Activated CD8-positive, alpha-beta memory T cell treated with anti-CD3 and anti-CD28 coated beads for 48 hours (primary cell): ENCODE measurements at places on chromosomes 4 and X.

- DNase-seq, result no peak
Measured at GRCh38 chrX:71859637-71860036, 51.0 kb upstream of the NHSL2 start.

GRCh38 chrX:101203761-101204351 is 15.7 kb upstream of the DRP2 start:
- DNase-seq, result no peak

GRCh38 chr4:182756161-182756690 is 161.0 kb downstream of the DCTD start:
- no peak for DNase-seq

- DNase-seq, result no peak
Measured at GRCh38 chr4:174928174-174928573, 10.0 kb downstream of the ADAM29 start.

GRCh38 chrX:22969411-22969810 is 30.3 kb upstream of the DDX53 start:
- no peak for DNase-seq

DNA sequence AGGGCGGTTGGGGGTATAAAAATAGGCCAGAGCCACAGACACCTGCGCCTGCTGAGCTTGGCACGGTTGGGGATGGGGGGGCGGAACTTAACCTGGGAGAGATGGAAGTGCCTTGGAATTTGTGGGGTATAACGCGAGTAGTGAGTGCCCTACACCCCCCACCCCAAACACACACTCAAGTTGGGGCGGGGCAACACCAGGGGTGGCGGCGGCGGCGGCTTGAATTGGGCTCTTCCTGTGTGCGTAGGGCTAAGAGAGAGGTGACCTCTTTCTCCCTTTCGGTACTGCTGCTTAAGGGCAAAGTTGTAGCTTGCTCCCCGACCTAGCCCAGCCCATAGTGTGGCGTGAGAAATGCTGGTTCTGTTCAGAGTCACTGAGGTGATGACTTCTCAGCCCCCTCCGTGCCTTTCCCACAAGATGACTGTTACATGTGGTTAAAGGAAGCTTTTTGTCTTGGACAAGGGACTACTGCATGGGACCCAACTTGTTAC is 839 bp downstream of the STK26 start:
- peak; percentile 29 for DNase-seq

DNA sequence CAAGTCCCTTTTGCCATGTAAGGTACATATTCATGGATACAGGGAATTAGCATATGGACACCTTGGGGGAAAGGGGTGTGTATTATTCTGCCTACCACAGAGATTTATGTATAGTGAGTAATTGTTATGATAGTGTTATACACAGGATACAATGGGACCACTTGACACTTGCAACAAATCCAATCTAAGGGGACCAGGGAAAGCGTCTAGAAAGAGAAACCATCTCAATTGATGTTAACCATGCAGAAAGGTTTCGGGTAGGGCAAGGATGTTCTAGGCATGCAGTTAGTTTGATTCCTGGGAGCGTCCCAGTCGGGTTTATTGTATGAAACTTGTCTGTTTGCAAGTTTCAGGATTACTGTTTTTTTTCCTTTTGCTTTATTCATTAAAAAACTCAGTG is 34.2 kb downstream of the MMRN1 start:
- DNase-seq, result no peak

DNA sequence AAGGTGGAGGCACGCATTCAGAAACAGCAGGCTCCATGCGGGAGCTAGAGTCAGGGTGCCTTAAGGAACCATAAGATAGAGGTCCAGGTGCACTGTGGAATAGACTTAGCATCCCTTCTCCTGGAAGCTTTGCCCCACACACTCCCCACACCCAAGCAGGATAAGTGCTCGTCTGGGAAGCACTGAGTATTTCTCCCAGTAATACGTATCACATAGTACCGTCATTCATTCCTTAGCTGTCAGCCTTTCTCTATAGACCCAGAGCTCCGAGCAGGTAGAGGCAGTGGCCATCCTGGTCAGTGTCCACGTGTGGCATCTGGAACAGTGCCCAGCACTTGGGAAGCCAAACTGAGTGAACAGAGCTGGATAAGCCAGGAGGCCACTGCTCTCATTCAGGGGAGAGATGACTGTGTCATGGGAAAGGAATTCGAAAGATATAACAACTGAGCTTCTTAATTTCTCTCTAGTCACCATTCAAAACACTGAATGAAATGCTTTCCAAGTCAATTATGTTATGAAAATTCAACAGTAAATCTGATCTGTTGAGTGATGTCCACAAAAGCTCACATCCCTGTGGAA is 9.9 kb downstream of the APBB2 start:
- DNase-seq, result no peak

GRCh38 chr4:145012841-145013240 is 85.2 kb downstream of the ANAPC10 start:
- DNase-seq, result no peak

DNA sequence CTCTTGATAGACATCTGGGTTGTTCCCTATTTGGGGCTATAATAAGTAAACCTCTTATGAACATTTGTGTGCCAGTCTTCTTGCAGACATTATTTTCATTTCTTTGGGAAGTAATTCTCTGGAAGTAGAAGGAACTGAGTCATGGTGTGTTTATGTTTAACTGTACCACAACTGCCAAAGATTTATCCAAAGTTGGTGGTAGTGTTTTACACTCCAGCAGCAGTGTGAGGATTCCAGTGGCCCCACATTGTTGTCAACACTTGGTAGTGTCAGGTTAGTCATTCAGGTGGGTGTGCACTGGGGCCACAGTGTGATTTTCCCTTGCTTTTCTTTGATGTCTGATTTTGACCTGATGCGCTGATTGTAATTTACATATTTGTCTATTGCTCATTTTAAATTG is 5.0 kb upstream of the UVSSA start:
- DNase-seq, result no peak

DNA sequence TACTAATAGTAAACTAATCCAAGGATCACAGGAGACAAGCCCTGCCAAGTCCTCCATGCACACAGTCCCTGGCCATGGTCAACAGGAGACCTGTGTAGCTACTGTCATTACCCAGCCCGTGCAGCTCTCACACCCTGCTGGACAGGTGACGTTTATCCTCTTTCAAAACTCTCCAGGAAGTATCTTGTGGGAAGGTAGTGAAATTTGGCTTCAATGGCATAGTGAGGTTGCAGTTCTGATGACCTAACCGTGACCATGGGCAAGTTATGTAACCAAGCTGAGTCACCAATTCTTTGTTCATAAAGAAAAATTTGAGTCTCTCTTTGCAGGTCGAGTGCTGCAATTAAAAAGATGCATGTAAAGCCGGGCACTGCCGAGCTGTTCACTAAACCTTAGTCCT is 11.3 kb upstream of the SLC2A9 start:
- DNase-seq, result no peak

- no peak for DNase-seq
Measured at GRCh38 chr4:153963216-153963615, 174.3 kb upstream of the SFRP2 start.

DNA sequence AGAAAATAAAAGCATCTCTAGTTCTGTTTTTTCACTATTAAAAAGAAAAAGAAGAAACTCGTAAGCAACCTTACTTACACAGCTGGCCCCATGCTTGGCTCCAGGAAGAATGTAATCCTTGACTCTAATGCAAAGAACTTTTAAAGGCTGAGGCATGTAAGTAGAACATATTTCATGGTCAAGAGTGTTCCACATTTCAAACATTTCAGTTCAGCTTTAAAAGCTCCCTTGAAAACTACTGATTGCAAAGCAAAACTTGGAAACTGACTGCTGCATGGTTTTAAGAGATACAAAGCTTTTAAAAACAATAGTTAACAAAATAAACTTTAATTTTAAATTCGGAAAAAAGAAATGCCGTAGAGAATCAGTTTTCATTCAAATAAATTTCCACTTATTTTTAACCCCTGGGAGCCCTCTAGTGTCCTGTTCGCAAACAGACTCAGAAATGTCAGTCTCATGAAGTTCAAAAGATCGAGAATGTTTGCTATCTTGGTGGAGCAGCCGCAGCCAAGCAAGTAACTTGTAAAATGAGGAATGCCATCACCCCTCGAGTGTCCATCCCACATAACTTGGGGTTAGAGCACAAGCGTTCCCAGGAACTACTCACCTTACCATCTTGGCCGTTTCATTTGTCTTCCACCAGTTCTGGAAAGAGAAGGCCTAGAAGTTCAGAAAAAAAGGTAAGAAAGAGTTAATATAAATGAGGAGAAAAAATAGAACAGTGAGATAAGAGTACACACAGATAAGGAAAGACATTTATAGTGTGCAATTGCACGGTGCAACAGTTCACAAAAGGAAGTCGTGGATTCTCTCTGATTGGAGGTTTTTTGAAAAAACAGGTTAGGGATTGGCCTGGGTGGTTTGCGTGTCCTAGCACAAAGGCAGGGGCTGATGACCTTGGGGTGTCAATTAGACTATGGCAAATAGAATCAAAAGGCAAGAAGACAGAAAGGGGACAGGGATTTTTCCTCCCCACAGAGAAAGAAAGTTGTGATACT is at the start of gene GASK1B:
Gene GASK1B (minus strand): TSS at position 765 of the 998 bp plus-strand sequence. CDS start 1,650 bp downstream, outside the sequence.
- no peak for DNase-seq

- DNase-seq, result no peak
Measured at GRCh38 chr4:143699331-143700045, 987 bp downstream of the FREM3 start.

DNA sequence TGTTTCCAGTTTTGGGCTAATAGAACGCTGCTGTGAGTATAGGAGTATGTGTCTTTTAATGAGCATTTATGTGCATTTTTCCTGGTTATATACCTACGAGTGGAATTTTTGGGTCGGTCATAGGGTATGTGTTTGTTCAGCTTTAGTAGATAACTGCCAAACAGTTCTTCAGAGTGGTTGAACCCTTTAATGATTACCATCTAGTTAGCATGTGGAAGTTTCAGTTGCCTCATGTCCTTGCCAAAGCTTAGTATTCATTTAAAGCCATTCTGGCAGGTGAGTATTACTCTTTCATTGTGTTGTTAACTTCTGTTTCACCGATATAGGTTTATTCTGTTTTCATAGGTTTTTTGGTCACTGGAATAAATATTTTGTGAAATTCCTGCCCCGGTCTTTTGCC is 229.1 kb downstream of the ARHGAP10 start:
- DNase-seq, result no peak

DNA sequence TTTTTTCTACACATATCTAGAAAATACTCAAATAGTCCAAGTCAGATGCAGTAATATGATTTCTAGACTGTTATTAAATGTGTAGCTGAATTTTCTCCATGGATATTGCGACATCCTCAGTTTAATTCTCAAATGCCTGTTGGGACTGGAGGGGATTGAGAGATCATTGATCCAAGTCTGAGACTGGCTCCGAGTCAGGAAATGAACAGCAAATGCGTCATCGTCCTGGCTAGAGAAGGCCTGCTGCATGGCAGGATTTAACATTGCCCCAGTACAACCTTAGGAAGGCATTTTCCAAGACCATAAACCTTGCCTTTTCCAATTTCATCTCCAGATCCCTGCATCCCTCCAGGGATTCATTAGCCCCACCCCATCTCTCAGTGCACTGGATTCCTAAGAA is 56.6 kb upstream of the SLC6A14 start:
- DNase-seq, result no peak

GRCh38 chr4:95545546-95545945 is 3.2 kb downstream of the UNC5C start:
- DNase-seq, result no peak

- no peak for DNase-seq
Measured at GRCh38 chr4:3689006-3689405, 77.2 kb upstream of the ADRA2C start.

- no peak for DNase-seq
Measured at GRCh38 chrX:131942034-131942433, 81.1 kb upstream of the STK26 start.

DNA sequence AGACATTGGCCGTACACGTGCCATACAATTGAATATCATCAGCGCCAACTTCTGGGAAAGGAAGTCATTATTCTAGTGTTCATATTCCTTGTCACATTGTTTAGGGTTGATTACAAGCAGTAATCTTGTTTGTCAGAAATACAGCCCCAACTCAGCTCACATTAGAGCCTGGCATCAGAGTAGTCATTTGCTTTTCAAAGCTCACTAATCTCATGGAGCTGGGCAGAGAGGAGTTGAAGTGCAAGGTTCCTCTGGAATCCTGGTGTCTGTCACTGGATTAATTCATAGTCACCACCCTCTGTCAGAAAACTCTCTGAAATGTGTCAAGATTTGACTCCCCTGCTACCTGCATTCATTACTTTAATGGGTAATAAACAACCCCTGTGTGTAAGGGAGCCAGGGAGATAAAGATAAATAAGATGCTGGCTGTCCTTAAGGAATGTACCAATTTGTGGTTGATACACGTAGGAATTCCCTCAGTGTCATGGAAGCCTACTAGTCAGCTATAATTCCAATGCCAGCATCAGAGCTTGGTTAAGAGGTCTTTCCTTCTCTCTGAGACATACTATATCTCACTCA is 43.7 kb upstream of the S100G start:
- DNase-seq, result no peak

DNA sequence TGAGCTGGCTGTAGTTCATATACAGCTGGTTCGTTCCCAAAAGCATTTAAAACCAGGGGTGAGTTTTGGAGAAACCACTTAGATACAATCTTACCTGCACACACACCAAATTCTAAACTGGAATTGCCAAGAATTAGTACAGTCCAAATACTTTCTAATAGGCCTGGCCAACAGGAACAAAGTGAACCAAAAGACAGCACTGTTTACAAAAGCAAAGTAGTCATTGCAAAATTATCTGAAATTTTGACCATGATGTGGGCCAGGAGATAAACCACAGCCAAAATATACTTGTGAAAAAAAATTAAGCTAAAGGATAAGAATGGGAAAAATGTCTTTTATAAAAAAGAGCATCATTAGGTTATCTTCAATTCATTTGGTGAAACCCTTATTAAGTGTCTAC is 37.9 kb upstream of the NAP1L5 start:
- no peak for DNase-seq
